Suppressor macrophage treated with lipopolysaccharide for 1 hour (primary cell): ENCODE measurements at places on chromosomes 2 and 18.

- DNase-seq = no peak
Measured at GRCh38 chr18:46289463-46289862, 185.3 kb downstream of the HAUS1 start.

DNA sequence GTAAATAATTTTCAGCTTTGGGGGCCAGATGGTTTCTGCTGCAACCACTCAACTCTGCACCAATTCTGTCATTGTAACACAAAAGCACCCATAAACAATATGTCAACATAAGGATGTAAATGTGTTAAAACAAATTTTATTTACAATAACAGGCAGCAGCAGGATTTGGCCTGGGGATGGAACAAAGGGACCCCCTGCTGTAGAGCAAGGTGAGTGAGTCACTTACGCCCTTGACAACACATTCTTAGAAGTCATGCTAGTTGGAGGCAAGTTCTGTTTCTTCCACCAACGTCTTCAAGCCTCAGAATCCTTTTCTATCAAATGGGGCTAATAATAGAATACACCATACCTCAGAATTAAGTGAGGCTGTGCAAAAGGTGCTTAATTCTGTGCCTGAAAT lies 610.2 kb upstream of the SYT4 start:
- no peak for DNase-seq

GRCh38 chr2:102186791-102187495 lies at the start of gene IL1RL2:
Gene IL1RL2, plus strand, starts transcription at chr2:102187023. Its CDS starts 845 bp downstream, at chr2:102187868.
- DNase-seq = peak; percentile 54

GRCh38 chr2:96816836-96817702 lies 1.0 kb downstream of the CNNM3 start:
- DNase-seq = peak; percentile 40

DNA sequence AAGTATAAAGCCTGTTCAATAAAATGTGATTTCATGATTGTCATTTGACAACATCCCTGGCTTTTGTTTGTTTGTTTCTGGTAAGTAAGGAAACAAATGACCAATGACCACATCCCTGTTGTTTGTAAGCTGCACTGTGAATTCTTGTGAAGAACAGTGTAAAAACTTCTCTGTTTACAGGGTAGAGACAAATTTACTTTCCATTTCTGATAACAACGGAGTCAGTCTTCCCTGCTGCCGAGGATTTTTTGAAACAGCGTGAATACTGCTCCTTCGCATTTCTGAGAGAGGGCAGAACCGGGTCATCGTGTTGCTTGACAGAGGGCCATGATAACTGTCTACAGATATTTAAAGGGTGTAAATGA lies 38.4 kb upstream of the CTAGE1 start:
- DNase-seq = no peak

DNA sequence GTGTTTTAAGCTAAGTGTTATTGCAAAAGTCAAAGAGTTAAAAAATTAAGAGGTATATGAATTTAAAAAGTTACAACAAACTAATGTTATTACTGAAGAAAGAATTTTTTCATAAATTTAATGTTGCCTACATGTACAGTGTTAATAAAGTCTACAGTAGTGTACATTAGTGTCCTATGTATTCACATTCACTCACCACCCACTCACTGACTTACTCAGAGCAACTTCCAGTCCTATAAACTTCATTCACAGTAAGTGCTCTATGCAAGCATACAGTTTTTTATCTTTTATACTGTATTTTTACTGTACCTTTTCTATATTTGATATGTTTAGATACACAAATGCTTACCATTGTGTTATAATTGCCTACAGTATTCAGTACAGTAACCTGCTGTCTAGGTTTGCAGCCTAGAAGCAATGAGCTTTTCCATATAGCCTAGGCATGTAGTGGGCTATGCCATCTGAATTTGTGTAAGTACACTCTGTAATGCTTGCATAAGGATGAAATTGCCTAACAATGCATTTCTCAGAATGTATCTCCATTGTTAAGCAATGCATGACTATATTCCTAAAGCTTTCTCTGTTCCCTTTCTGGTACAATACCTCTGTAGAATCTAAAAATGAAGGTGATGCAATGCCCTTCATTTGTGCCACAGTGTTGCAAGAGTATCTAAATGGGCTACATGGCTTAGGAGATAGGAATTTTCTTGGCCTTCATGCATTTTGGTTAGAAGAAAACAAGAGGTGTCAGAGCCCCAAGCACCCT lies 370.8 kb upstream of the NT5C1B start:
- no peak for DNase-seq

- DNase-seq = peak; percentile 69
Measured at GRCh38 chr2:86372641-86373502, 35.4 kb upstream of the REEP1 start.

DNA sequence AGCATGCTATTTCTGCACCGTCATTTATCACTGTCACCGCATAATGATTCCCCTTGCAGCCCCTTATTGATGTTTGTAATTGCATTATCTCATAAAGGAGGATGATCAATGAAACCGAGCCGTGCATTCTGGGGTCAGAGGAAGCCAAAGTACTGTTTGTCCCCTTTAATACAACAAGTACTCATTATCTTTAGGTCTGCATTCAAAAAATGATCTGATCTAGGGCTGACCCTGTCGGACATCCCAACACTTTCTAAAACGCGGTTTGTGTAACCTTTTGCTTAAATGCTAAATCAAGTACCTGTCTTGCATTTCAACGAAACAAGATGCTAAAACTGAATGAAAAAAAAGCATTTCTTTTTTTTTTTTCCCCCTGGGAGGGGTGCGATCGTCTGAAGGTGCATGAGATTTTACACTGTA lies 143.8 kb downstream of the MEIS1 start:
- DNase-seq = no peak

- peak; percentile 69 for DNase-seq
Measured at GRCh38 chr2:46776687-46777327, 138.8 kb downstream of the MCFD2 start.

- no peak for DNase-seq
Measured at GRCh38 chr2:187594801-187595200, 40.6 kb upstream of the TFPI start.

DNA sequence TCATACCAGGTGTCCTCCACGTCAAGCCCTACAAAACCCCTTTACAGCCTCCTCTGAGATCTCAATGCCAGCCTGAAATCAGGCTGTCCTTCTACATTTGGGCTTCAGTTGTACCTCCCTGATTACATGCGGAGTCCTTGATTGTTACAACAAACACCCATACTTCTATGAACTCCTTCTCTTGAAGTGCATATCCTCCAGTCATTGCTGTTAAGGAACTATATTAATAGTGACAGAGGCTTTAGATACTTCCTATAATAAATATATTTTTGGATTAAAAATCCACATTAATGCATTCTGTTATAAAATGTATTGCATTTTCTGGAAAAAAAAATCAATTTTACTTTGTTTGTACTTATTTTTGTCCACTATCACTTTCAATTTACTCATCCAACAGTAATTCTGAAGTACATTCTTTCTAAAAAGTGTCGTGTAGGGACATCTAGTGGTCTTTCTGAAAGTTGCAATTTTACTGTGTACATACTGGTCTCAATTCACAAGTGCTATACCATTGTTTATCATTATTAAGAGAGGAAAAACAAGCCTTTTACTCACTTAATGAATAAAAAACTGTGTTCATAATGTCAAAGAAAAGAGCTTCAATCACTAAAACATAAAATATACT lies 316.4 kb downstream of the DSEL start:
- DNase-seq = peak; percentile 73

DNA sequence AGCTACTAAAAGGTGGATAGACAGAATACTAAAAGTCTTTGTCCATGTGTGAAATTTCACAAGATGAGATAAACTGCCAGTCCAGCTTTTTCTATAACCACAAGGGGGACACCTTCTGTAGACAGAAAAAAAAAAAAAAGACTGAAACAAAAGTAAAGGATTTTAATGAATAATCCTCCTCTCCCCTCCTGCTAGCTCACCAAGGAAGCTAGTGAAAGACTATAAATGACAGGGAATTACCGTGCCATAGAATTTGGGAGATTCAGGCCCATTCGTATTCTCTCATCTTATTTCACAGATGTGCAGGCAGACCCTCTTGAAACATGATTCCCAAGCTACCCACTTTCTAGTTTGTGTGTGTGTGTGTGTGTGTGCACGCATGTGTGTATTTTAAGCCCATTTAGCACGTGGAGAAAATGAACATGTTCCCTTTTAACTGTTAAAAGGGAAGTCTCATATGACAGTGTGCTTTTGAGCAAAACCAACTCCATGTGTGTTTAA lies 36.3 kb upstream of the SLC8A1 start:
- DNase-seq = peak; percentile 65

- DNase-seq = no peak
Measured at GRCh38 chr2:10089565-10090190, 9.5 kb upstream of the CYS1 start.

GRCh38 chr2:118524911-118525310 lies 322.5 kb downstream of the EN1 start:
- DNase-seq = no peak

DNA sequence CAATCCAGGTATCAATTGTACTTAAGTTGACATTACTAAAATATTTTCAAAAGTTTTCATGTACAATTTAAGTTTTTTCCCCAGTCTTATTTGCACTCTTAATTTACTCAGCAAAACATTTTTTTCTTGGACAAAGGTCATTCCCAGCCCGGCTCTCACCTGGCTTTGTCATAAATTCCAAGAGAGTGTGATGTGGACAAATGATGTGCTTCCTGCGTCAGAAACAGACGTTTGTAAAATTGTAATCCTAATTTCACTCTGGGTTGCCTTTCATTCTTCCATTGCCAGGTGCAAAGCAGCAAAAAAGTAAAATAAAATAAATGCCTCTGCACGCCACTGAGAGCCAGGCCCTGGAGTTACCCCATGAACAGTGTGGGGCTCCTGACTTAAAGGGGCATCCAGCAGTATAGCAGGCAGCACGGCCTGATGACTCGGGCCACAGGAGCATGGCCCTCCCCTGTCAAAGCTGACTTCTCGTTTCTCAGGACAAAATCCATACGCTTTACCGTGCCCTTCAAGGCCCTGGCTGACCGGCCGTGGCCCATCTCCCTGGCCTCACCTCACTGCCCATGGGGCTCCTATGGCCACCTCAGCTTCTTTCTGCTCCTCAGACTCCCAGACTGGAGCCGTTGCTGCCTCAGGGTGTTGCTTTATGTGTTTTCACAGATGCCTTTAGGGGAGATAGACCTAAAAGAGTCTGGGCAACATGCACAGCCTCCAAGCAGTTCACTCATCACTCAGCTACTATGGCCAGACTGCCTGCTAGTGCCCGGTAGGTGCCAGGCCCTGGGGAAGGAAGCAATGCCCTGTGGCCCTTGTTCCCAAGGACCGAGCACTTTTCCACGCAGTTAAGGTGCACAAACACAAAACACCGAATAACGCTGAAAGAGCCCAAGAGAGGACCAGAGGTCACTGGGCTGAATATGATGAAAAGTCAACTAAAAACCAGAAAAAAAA lies 7.6 kb upstream of the TMEM185B start:
- DNase-seq = no peak
